Fibroblast of skin of left biceps (primary cell): ENCODE measurements at places on chromosomes 2 and 18.

- no peak for DNase-seq
Observed at GRCh38 chr2:182895169-182895568, 28.7 kb upstream of the FRZB start.

- no peak for DNase-seq
Observed at GRCh38 chr2:34045101-34045655, 446.1 kb upstream of the FAM98A start.

DNA sequence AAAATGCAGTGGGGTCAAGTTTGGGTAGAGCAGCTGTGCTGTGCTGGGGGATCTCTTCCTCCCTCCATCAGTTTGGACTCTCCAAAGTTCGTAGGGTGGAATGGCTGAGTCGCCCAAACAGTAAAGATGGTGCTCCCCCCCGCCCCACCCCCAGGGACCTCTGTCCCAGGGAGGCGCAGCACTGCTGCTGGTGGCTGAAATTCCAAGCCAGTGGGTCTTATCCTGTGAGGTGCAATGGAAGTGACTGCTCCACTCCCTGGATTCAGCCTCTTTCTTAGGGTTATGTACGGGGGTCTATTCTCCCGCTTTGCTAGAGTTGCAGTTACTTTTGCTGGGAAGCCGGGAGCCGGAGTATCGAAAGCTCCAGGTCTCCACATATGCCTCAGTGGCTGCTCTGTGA, 97.5 kb upstream of the CTAGE1 start:
- DNase-seq, result no peak

- no peak for DNase-seq
Observed at GRCh38 chr2:65442420-65443020, 10.1 kb upstream of the SPRED2 start.

- DNase-seq, result no peak
Observed at GRCh38 chr2:195632856-195633572, 24.0 kb upstream of the SLC39A10 start.

DNA sequence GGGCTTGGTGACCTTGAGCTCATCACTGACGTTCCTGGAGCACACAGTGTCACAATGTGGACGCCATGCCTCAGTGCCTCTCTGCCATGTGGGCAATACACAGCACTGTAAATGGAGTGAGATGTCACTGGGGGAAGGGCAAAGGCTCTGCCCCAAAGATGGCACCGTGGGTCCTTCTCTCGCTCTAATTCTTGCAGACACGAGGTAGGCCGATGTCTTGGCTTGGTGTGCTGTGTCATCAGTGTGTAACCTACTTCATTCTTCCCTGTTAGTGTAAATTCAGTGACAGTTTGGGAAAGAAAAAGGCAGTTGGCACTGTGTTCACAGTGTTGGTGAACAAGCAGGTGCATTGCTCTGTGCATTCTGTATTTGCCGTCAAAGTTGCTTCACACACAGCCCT, 309.3 kb upstream of the MYT1L start:
- DNase-seq, result no peak

- no peak for DNase-seq
Observed at GRCh38 chr2:24329700-24330099, 30.6 kb downstream of the ITSN2 start.

DNA sequence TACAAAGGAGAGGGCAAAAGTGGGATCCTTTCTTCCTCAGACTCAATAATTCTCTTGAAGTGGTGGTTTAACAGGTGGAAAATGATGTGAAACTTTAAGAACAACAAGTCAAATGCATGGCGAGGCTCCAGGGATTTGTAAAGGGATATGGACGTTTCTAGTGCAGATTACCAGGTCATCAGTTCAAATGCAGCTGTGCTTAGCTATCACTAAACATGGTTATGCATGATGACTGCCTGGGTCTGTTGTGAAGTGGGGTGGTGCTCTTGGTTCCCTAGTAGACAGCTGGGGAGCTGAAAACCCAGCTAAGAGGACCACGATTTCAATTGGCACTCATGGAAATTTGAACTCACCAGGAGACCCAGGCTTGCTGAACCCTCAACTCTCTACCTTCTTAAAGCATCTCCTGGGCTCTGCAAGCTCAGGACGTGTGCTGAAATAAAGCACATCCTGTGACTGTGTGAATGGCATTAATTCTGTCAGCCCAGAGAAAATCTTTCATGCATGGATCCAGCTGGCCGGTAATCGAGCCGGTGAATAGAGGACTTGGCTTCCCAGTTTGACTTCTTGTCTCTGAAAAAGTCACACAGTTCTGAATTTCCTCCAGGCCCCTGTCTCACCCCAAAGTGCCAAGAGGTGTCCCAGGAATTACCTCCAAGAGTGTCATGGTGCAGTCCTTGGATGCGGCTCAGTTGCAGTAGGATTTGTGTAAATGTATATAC, 146.1 kb downstream of the MTX2 start:
- no peak for DNase-seq

- DNase-seq, result peak; percentile 64
Observed at GRCh38 chr2:18473241-18474181, 86.9 kb downstream of the RDH14 start.

GRCh38 chr2:107258531-107259407, 372.8 kb upstream of the ST6GAL2 start:
- no peak for DNase-seq

GRCh38 chr18:12334366-12334808, 26.3 kb downstream of the TUBB6 start:
- DNase-seq, result no peak

DNA sequence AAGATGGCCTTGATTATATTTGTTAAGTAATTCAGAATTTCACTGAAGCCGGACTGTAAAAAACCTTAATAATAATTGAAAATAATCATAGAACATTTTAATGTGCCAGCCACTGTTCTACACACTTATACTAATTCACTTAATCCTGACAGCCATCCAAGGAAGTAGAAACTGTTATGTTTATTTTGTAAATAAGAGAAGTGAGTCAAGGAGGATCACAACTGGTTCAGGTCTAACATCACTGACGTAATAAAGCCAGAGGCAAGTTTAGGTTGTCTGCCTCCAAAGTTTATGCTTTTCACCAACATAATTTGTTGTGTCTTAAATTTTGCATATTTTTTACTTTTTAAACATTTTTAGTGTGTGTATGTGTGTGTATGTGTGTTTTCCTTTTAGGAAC, 436.1 kb downstream of the LRRTM4 start:
- no peak for DNase-seq

GRCh38 chr18:5207471-5208150, 10.6 kb upstream of the AKAIN1 start:
- no peak for DNase-seq

GRCh38 chr2:223003191-223003590, 48.8 kb upstream of the KCNE4 start:
- no peak for DNase-seq

DNA sequence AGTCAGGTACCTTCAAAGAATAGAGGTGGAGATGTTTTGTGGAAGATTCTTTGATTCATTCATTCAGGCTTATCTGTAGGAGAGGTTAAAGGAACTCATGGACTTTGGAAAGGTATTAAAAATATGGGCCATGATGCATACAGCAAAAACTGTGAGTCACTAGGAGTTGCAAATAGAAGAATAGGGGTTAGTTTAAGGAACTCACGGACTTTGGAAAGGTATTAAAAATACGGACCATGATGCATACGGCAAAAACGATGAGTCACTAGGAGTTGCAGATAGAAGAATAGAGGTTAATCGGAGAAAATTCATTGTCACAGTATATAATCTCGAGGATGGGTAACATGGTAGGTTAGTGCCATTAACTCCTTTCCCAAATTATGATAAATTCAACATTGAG, 41.2 kb downstream of the SLC9A2 start:
- no peak for DNase-seq

DNA sequence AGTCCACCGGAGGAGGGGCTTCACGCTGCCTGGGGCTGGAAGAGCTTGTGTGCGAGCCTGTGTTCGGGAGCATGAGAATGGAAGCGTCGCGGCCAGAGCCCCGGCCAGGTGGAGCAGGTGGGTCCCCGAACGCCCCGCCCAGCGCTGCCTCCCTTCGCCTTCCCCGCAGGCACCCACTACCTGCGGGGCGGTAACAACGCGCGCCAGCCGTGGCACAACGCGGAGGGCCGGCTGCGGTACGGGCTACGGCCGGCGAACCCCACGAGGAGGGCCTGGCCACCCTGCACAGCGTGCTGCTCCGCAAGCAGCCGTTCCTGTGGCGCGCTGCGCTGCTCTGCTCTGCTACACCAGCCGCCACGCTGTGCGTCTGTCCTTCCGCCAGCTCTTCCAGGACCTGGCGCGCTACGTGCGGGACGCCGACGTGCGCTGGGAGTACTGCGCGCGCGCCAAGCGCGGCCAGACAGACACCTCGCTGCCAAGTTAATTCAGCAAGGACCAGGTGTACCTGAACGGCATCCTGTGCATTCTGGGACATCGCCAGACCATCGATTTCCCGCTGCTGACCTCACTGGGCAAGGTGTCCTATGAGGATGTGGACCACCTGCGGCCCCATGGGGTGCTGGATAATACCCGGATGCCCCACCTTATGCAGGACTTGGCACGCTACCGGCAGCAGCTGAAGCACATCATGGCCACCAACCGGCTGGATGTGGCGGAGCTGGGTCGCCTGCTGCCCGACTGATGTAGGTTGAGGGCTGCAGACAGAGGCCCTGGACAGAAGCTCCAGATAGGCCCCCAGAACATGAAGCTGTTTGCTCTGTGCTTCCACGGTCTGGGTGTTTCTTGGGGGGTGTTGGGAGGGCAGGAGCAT, 200.6 kb downstream of the NAPG start:
- no peak for DNase-seq

GRCh38 chr18:47882641-47883040, 47.8 kb downstream of the SMAD2 start:
- no peak for DNase-seq

DNA sequence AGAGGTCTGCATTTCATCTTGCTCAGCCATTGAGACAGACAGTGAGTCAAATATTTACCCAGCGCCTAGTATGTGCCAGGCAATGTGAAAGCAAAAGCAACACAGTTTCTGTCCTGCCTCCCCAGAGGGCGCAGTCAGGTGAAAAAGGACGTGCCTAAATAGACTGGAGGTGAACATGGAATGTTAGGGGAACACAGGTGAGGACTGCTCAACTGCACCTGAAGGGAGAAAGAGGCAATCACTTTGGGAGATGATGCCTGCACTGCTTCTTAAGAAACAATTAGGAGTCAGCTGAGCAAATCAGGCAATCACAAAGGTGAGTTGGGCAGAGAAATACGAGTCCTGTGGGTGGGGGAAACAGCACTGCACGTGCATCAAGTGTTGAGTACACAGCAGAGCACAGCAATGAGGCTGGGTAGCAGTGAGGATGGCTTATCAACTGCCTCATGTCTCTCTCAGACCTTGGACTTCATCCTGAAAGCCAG, 218.3 kb upstream of the SMAD7 start:
- no peak for DNase-seq

DNA sequence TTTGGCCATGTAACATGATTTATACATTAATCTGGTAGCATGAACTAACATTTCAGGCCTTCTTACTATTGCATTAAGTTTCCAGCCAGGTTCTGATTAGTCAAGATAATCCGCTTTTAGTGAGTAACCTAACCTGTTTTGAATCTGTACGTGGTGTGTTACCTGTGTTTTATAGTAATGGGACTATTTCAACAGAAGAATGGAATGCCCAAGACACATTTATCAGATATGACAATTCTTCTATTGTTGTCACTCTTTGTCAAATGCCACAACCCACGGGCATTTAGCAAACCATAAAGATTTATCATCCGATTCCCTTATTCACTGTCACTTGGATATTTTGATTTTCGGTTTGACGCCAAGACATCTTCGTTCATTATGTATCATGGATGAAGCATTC, 117.9 kb downstream of the ETAA1 start:
- DNase-seq, result no peak

- no peak for DNase-seq
Observed at GRCh38 chr2:121003391-121003790, 267.7 kb downstream of the GLI2 start.
